ENCODE measurements at places on chromosomes 6 and 20.

DNA sequence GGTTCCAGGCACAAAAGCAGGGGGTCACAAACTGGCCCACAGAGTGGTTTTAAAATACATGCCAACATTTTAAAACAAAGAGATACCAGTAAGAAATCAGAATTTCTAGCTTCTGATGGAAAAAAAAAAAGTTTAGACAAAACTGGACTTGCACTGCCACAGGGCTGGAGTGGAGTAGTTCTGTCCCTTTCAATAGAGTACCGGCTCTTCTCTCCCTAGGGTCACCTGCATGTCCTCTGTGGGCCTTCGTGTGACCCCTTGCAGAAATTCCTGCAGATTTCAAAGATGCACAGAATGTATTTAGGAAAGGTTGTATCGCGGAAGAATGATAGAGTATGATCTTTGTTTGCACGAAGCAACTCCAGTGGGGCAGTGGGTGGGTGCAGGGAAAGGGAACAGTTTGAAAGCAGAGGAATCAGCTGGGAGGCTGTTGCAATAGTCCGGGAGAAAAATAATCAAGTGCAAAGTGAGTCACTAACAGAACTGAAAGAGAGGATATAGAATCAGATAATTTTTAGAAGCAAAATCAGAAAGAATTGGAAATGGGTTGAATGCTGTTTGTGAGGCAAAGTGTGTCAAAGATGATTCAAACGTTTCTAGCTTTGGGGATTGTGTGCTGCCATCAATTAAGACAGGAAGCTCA is 97.3 kb upstream of the STXBP5 start:
- no peak for DNase-seq

DNA sequence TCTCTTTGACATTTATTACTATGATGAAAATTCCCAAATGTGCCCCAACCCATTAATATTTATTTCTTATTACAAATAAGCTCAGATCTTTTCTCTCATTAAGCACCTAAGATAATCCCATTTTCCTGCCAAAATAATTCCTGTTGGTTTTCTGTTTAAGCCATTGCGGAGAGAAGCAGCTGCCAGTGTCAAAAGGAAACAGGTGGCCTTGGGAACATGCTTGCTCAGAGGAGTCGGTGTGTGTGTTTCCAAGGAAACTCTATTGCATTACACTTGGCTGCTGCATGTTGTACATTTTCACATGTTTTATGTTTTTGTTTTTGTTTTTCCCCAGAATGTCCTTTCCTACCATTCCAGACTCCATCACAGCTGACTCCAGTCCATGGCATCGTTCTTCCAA is 56.4 kb downstream of the CD24 start:
- no peak for DNase-seq

GRCh38 chr6:144036064-144036834 is 28.2 kb upstream of the PLAGL1 start:
- DNase-seq: no peak

DNA sequence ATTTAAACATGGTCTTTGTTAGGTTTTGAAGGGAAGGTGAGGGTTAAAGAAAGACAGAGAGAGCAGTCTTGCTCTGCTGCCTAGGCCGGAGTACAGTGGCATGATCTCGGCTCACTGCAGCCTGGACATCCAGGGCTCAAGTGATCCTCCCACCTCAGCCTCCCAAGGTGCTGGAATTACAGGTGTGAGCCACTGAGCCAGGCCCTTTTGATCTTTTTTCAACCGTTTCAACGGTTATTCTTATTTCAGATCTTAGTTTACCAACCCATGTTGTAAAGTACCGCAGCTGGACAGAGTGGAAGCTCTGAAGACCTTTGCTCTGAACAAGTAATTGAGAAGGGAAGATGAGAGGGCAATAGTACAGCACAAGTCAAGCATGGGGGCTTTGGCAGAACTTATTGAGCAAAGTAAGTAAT is 1.2 kb upstream of the SRPK1 start:
- no peak for DNase-seq

DNA sequence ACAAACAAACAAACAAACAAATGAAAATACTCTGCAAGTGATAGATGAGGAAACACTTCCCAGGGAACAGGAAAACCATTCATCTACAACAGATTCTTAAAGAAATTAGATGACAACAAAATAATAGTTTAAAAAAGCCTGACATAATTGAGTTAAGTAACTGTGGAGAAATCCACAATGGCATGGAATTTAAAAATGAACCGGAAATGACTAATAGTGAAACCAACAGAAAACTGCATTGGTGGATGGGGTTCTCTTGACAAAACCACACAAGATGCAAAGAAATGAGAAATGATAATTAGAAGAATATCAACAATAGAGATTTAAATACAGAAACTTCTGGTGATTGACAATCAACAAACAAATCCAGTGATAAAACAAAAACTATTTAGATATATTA is 785.6 kb downstream of the QKI start:
- DNase-seq: no peak

- no peak for DNase-seq
These were observed 10.9 kb downstream of the FKBP1A start for GRCh38 chr20:1381753-1382591.

DNA sequence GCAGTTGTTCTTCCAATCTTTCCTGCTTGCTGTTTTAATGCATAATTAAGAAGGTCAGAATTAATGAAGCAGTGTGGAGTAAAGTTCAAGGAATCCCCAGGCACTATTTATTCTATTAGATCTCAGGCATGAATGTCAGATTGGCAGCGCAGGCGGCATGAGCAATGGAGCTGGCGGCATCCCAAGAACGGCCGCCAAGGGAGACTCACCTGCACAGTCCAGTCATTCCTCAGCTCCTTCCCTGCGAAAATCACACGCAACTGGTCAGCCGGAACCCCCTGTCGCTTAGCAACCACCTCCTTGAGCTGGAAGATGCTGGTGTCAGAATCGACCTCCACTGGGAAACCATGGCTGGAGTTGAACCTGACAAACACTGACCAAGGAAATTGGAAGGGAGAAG is 284.5 kb downstream of the PRKN start:
- DNase-seq: no peak

GRCh38 chr6:170062915-170063241 is 228.0 kb downstream of the DLL1 start:
- no peak for DNase-seq

- DNase-seq: no peak
These were observed 201.0 kb downstream of the PRL start for GRCh38 chr6:22095836-22096235.

GRCh38 chr20:45300961-45301360 is 5.7 kb upstream of the RBPJL start:
- no peak for DNase-seq

GRCh38 chr20:31678389-31679356 is 41.0 kb downstream of the COX4I2 start:
- no peak for DNase-seq

- no peak for DNase-seq
These were observed 15.8 kb downstream of the SHPRH start for GRCh38 chr6:145948328-145948727.

- peak; percentile 60 for DNase-seq
These were observed 30.1 kb downstream of the GMDS start for GRCh38 chr6:2215342-2215741.

- no peak for DNase-seq
These were observed 2.4 kb upstream of the MDGA1 start for GRCh38 chr6:37699887-37700619.

DNA sequence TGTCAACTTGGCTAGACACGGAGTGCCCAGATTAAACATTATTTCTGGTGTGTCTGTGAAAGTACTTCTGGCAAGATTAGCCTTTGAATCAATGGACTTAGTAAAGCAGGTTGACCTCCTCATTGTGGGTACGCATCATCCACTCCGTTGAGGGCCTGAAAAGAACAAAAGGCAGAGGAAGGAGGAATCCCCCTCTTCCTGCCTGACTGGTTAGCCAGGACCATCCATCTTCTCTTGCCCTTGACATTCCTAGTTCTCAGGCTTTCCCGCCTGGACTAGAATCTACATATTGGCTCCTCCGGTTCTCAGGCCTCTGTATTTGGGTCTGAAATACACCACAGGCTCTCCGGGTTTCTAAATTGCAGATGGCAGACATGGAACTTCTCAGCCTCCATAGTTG is 74.0 kb upstream of the POPDC3 start:
- no peak for DNase-seq

DNA sequence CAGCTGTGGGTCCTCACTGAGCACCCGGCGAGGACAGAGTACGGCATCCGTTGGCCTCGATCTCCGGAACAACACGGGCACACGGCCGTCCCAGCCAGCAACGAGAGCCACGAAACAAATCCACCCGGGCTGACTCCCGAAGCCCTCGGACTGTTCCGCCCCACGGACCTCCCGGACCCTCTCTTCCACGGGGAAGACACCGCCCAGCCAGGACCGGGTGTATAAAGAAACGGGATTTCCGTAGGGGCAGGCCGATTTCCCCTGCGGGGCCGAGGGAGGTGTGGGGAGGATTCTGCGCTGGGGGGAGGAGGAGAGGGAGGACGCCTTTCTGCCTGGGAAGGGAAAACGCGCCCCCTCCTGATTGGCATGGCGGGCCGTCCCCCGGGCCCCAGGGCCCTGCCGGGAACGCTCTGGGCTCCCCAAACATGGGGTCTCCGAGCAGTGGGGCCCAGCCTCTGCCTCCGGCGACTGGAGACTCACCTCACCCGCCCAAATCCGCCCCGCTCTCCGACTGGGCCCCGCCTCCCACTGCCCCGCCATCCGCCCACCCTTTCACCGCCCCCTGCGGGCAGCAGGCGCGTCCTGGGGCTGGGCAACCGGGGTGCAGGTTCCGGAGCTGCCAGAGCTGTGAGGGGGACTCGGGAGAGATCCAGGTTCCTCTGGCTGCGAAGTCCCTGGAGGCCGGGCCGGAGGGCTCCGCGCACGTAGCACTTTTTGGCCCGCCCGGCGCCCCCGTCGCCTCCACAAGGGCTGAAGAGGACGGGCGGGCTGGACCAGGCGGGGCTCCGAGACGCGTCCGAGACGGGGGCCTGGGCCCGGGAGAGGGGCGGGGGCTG is 679 bp upstream of the PPDPF start:
- DNase-seq: no peak

DNA sequence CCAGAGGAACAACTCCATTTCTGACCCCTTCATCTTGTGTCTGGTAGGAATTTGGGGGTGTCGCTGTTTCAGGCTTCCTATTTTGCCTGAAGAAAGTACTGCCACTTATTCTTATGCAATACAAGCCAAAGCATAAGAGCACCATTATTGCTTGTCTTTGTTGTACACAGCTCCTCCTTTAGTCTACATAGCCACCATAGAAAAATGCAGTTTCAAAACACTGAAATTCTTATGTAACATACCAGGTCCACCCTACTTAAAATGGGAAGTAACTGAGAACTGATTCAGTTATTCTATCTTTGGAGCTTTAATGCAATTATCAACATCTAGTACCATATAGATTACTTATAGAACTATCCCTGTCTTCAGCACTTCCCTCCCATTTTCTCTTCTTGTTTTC is 255.5 kb downstream of the ARHGAP18 start:
- no peak for DNase-seq

- no peak for DNase-seq
These were observed 180.8 kb downstream of the UST start for GRCh38 chr6:148927586-148927985.

GRCh38 chr6:79230149-79230548 is 4.3 kb downstream of the HMGN3 start:
- DNase-seq: no peak

DNA sequence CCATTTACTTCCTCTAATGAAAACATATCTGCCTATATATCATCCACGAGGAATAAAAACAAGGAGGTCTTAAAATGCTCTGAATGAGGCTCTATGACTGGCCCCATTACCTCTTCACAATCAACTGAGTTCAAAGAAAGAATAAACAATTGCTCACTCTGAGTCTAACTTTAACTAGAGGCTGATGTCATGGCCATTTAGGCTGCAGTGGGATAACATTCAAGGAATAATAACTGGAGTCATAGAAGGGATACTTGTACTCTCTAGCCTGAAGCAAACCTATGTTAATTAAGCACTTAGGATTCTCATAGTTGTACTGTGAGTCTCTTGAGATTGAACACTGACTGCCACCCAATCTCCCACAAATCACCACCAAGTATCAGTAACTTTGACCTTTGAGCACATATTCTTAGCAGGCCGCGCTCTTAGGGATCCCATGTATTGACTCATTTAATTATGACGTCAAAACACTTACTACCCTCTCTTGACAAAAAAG is 70.2 kb downstream of the PERP start:
- DNase-seq: no peak

GRCh38 chr6:52976149-52976548 is 18.9 kb downstream of the GSTA4 start:
- no peak for DNase-seq

- DNase-seq: no peak
These were observed 33.4 kb upstream of the SLC35B3 start for GRCh38 chr6:8468552-8469356.

GRCh38 chr6:74899416-74899815 is 306.4 kb downstream of the COL12A1 start:
- DNase-seq: no peak

GRCh38 chr20:21661488-21662055 is 43.9 kb upstream of the PAX1 start:
- DNase-seq: no peak

- DNase-seq: peak; percentile 95
These were observed 290.3 kb upstream of the STXBP5 start for GRCh38 chr6:146913842-146914488.

DNA sequence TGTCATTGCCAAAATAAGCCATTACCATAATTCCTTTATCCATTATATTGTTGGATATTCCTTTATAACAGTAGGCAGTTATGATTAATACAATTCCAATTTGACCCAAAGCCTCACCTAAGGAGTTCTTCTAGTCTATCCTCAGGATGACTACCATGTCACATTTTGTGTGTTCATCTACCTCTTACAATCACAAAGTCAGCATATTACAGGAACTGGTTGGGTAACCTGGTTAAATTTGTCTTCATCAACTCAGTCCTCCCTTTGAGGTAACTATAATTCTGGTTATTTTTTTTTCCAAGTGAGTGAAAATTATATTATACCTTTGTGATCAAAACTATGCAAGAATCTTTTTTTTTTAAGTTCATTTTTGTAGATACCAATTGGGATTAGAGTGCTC is 540.5 kb downstream of the BTBD3 start:
- no peak for DNase-seq

DNA sequence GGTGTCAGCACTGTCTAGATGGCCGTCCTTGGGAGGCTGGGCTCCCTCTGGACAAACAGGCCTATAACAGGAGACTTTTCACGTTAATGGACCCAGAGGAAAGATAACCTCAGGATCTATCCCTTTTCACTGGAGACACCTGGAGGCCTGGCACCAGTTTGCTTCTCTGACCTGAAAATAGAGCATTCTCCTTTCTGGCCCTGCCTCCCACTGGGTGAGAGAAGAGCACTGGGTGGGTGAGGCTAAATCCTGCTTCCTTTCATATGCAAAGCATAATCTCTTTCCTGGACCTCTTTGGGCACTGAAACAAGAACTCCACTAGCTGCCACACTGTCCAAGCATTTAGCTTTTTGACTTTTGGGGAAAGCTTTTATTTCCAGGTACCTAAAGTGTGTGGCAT is 78.3 kb downstream of the FOXO3 start:
- DNase-seq: no peak

DNA sequence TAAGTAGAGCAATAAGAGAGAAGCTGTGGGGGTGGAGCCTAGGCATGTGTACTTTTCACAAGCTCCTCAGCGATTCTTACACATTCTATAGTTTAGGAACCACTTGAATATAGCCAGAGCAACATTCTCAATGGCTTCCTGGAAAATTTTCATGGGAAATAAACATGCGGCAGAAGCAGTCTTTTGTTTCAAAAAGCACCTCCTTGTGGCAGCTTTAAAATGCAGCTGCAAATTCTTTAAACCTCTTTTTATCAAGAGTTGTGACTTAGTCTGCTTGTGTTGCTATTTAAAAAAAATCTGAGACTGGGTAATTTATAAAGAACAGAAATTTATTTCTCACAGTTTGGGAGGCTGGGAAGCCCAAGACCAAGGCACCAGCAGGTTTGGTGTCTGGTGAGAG is 23.8 kb downstream of the NKX2-2 start:
- DNase-seq: no peak
